ENCODE measurements at places on chromosomes 2 and 18. TPM values are rescaled to one million over a fixed set of nuclear protein-coding genes. Genes with fewer than 3 reads are reported as not detected.
A peak's percentile ranks its signal among the peaks of the same experiment; 100 is the strongest.

AP1S3 gene
- 6.9 TPM for total RNA-seq

IL18RAP gene
- total RNA-seq = 7.2 TPM

PPP1R1C gene
- total RNA-seq = not detected

IKZF2 gene
- total RNA-seq = 6.0 TPM

MXD1 gene
- 40.8 TPM for total RNA-seq

NAT8 gene
- total RNA-seq = not detected

ARHGAP28 gene
- total RNA-seq = not detected

FEV gene
- total RNA-seq = not detected

HJURP gene
- total RNA-seq = 129 TPM

SPC25 gene
- total RNA-seq = 34.2 TPM

CFC1 gene
- total RNA-seq = not detected

ITGB1BP1 gene
- 119 TPM for total RNA-seq

ANKRD62 gene
- not detected for total RNA-seq

DNA sequence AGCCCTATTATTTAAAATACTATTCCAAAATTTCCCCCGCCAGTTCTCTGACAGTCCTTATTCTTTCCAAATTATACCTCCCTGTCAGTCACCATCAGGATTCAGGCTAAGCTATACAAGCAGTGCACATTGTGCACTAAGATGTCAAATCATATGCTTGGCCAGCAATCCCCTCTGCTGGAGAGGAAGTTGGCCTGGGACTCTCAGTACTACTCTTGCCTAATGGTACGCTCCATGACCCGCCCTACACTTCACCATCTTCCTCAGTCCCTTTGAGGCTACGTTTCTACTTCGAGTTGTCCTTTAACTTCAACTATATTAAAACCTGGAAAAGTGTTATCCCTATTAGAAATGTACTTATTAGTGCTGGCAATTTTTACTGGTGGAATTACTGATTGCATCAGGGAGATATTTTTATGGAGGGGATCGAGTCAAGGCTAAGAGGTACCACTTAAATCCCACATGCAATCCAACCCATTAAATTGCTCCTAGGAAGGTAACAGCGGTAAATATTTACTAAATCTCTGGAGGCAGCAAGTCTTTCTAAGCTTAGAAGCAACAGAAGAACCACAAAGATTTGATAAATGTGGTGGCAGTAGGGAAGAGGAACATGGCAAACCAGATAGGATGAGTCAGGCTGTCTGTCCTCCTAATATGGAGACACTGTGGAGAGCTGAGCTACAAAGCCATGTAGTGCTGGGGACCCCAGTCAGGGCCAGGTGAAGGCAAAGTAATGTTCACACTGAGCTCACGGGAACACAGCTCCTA is 2.7 kb downstream of the USP40 start:
- DNase-seq = no peak
- H3K4me3 ChIP-seq = no peak overlapping the region
- H3K36me3 ChIP-seq = peaks cover 15% of the 10 kb centered on the region
- H3K27ac ChIP-seq = no peak overlapping the region

GRCh38 chr2:1778566-1778965 is 34.3 kb upstream of the PXDN start:
- H3K4me3 ChIP-seq = no peak overlapping the region
- no peak for DNase-seq
- H3K36me3 ChIP-seq = no peaks in the 10 kb centered on the region
- no peaks in the 10 kb centered on the region for H3K27me3 ChIP-seq
- H3K4me1 ChIP-seq = no peaks in the 10 kb centered on the region

DNA sequence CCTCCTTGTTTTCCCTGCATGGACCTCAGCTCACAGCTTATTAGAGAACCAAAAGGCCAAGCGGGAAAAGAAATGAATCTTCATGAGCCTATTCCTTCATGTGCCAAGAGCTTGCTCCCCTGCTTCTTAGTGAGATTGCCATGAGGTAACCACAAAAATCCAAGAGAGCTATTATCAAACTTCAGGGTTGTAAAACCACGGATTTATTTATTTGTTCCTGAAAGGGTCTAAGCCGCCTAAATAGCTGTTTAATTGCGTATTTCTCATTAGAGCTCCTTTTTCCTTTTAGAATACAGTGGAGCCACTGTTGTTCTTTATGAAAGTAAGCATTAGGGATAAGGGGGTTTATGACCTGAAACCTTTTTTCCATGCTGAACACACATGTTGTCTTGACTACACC is 58.0 kb downstream of the SRD5A2 start:
- no peaks in the 10 kb centered on the region for H3K4me1 ChIP-seq
- DNase-seq = no peak
- H3K27me3 ChIP-seq = peaks cover 21% of the 10 kb centered on the region
- no peak overlapping the region for H3K4me3 ChIP-seq
- H3K36me3 ChIP-seq = no peaks in the 10 kb centered on the region

- peaks cover 1% of the 10 kb centered on the region for H3K27me3 ChIP-seq
- no peaks in the 10 kb centered on the region for H3K36me3 ChIP-seq
- no peak overlapping the region for H3K4me3 ChIP-seq
- H3K27ac ChIP-seq = no peak overlapping the region
- DNase-seq = no peak
These were observed 113.5 kb downstream of the RTN4 start for GRCh38 chr2:54936766-54937165.

DNA sequence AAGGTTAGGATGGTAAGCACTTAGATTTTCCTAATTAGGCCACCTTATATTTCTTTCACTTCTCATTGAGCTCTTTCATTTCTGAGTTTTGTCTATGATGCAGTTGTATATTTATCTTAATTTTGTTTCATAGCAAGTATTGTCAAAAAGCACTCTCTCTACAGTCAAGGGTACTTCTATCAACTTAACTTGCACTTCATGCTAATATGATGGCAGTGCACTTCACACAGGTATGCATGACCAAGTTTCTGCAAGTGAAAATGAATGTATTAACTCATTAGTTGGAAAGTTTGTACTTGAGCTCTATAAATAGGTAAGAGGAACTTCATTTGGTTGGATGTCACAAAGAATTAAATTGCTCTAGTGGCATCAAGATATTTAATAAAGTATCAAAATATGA is 51.5 kb upstream of the CDH19 start:
- H3K4me1 ChIP-seq = no peaks in the 10 kb centered on the region
- DNase-seq = no peak
- H3K27me3 ChIP-seq = no peaks in the 10 kb centered on the region
- no peaks in the 10 kb centered on the region for H3K36me3 ChIP-seq

DNA sequence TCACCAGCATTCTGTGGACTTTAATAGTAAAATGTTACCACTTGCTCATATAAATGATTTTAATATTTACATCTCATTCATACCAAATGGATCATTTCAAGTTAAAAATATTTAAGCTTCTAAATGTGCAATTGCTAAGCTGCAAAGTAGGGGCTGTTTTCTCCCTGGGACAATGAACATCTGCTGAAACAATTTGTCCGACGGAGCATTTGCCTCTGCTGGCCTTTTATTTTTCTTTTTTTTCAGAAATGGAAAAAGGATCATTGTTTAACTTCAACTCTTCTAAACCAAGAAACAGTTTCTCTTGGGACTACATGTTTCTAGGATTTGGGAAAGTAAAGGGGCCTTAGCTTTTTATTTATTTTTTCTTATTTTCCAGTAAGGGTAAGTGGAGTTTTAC is 43.8 kb upstream of the ITPRID2 start:
- no peaks in the 10 kb centered on the region for H3K36me3 ChIP-seq
- H3K27me3 ChIP-seq = peaks cover 22% of the 10 kb centered on the region
- H3K4me3 ChIP-seq = no peak overlapping the region
- DNase-seq = no peak
- H3K4me1 ChIP-seq = peaks cover 5% of the 10 kb centered on the region

- H3K27ac ChIP-seq = no peak overlapping the region
- H3K4me1 ChIP-seq = no peaks in the 10 kb centered on the region
- no peak overlapping the region for H3K4me3 ChIP-seq
- no peaks in the 10 kb centered on the region for H3K27me3 ChIP-seq
These were observed 141.3 kb downstream of the FIGN start for GRCh38 chr2:163594497-163594896.

GRCh38 chr18:59918320-59918755 is 18.5 kb downstream of the PMAIP1 start:
- H3K4me1 ChIP-seq = peaks cover 25% of the 10 kb centered on the region
- DNase-seq = no peak
- peaks cover 2% of the 10 kb centered on the region for H3K27me3 ChIP-seq
- no peak overlapping the region for H3K27ac ChIP-seq

GRCh38 chr2:221629468-221629867 is 57.4 kb upstream of the EPHA4 start:
- H3K4me3 ChIP-seq = no peak overlapping the region
- no peaks in the 10 kb centered on the region for H3K27me3 ChIP-seq
- no peak for DNase-seq

DNA sequence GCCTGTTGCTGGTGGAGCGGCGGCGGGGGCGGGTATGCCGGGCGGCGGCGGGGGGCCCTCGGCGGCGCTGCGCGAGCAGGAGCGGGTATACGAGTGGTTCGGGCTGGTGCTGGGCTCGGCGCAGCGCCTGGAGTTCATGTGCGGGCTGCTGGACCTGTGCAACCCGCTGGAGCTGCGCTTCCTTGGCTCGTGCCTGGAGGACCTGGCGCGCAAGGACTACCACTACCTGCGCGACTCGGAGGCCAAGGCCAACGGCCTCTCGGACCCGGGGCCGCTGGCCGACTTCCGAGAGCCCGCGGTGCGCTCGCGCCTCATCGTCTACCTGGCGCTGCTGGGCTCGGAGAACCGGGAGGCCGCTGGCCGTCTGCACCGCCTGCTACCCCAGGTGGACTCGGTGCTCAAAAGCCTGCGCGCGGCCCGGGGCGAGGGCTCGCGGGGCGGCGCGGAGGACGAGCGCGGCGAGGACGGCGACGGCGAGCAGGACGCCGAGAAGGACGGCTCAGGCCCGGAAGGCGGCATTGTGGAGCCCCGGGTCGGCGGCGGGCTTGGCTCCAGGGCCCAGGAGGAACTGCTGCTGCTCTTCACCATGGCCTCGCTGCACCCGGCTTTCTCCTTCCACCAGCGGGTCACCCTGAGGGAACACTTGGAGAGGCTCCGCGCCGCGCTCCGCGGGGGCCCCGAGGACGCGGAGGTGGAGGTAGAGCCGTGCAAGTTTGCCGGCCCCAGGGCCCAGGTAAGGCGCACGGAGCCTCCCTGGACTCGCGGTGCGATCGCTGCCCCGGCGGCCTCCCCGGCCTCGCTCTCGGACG is 1.0 kb downstream of the ZCCHC2 start:
- H3K4me1 ChIP-seq = peaks cover 28% of the 10 kb centered on the region
- DNase-seq = peak; percentile 60
- H3K36me3 ChIP-seq = peaks cover 44% of the 10 kb centered on the region

DNA sequence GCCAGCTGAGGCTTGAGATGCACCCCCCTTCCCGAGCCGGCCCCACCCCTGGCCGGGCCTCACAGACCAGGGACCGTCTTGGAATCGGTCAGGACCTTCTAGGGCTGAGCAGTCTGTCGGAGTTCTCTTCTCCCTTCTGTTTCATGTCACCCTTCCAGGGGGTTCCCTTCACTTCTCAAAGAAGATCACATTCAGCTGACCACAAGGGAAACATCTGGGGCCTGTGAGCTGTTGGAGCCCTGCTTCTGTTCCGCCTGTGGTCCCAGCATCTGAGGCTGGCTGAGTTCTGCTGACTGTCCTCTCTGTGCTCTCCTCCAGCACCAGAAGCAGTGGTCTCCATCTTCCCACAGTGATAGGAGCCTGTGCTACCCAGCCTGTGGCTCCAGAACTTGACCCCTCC is 106.5 kb downstream of the SEPTIN10 start:
- H3K4me1 ChIP-seq = no peaks in the 10 kb centered on the region
- H3K4me3 ChIP-seq = no peak overlapping the region
- H3K36me3 ChIP-seq = no peaks in the 10 kb centered on the region
- H3K27ac ChIP-seq = no peak overlapping the region

GRCh38 chr2:169072163-169072925 is 3.0 kb downstream of the DHRS9 start:
- H3K36me3 ChIP-seq = no peaks in the 10 kb centered on the region
- H3K4me1 ChIP-seq = peaks cover 16% of the 10 kb centered on the region
- no peak overlapping the region for H3K4me3 ChIP-seq
- no peaks in the 10 kb centered on the region for H3K27me3 ChIP-seq
- H3K27ac ChIP-seq = no peak overlapping the region

DNA sequence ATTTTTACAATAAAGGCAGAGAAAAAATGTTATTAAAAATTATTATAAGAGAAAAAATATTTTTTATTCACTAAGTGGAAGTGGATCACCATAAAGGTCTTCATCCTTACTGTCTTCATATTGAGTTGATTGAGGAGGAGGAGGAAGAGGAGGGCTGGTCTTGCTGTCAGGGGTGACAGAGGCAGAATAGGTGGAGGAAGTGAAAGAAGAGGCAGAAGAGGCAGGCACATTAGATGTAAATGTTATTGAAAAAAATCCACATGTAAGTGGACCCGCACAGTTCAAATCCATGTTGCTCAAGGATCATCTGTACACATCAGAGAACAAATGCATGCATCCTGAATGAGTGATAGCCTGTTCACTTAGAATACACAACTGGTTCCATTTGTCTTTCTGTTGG is 6.4 kb upstream of the SPATS2L start:
- no peaks in the 10 kb centered on the region for H3K36me3 ChIP-seq
- peaks cover 19% of the 10 kb centered on the region for H3K4me1 ChIP-seq
- no peak overlapping the region for H3K4me3 ChIP-seq
- H3K27me3 ChIP-seq = peaks cover 11% of the 10 kb centered on the region

DNA sequence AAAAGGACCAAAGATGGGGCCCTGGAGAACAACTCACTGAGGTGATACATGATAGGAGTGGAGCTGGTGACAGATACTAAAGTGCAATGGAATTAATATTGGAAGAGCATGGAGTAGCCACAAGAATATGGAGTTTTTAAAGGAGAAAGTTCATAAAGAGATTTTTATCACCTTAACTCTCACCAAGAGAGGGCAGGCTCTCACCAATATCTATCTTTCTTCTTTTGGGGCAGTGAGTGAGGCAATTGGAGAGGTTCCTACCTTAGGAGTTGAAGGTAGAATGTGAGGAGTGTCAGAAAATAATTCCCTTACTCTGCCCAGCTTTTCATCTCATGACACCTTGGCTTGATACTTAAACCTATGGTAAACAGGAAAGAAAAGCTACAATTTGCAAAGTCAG is 233.7 kb upstream of the CWC22 start:
- no peaks in the 10 kb centered on the region for H3K36me3 ChIP-seq
- no peaks in the 10 kb centered on the region for H3K27me3 ChIP-seq
- no peaks in the 10 kb centered on the region for H3K4me1 ChIP-seq
- H3K27ac ChIP-seq = no peak overlapping the region
- DNase-seq = no peak

DNA sequence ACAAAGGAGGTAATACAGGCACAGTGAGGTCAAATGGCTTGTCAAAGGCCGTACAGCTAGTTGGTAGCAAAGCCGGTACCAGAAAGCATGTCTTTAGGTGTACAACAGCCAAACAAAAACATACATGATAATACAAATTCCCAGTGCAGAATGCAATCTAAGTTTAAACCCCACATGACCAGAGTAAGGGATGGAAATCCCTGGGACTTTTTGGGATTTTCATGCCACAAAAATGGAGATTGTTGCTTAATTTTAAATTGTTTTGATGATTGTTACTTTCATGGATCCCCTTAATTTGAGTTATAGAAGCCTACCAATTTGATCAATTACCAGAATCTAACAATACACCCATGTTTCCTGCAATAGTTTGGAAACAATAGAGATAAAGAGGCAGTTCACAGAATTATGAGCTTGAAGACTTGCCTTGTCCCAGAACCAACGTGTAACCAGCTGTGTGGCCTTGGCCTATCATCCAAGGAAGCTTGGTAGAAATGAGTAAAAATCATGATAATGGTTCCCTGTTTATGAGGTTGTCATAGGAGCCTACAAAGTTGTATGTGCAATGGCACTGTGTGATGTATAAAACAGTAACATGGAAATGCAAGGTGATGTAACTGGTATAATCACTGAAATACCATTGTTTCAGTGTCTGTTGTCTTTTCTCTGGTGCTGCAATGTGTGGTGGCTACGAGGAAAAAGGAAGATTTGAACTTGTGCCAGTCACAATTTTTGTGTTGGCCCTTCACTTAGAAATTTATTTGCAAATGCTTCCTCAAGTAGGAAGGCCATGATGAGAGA is 85.3 kb downstream of the ZEB2 start:
- H3K4me1 ChIP-seq = no peaks in the 10 kb centered on the region
- H3K4me3 ChIP-seq = no peak overlapping the region
- H3K27ac ChIP-seq = no peak overlapping the region
- H3K36me3 ChIP-seq = no peaks in the 10 kb centered on the region
- DNase-seq = no peak

All from activated CD4-positive, alpha-beta memory T cell treated with anti-CD3 and anti-CD28 coated beads, Interleukin-2, amount 10 ng/mL, durations not matched to agents 7 days and 5 days (primary cell).